Panc1 (cell line): ENCODE measurements at places on chromosomes 6 and 20.

GRCh38 chr6:18329776-18330175 is 57.4 kb upstream of the RNF144B start:
- DNase-seq, result no peak

- no peak for DNase-seq
Measured at GRCh38 chr20:56437196-56437960, 25.3 kb downstream of the CASS4 start.

DNA sequence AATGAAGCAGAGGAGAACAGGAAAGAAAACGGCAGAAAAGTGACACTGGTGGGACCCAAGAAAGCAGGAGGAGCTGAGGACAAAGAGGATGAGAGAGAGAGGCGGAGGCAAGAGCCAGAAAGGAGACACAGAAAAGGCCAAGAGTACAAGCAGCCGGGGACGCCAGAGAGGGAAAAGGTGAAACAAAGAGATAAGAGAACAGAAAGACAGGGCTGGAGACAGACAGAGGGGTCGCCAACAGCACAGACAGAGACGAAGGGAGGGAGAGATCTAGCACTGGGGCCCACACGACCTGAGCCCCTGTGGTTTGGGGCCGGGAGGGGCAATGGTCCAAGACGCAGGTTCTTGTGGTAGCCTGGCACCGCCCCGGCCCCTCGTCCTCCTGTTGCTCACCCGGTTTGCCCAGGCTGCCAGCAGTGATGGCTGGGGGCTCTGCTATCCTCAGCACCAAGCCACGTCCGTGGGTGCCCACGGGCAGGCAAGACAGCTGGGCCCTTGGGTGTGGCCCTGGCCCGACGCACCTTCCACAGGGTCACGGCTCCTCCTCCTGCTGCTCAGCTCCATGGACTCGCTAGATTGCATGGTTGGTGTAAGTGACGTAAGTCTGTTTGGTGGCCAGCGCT is 123.5 kb downstream of the GRM4 start:
- DNase-seq, result no peak

DNA sequence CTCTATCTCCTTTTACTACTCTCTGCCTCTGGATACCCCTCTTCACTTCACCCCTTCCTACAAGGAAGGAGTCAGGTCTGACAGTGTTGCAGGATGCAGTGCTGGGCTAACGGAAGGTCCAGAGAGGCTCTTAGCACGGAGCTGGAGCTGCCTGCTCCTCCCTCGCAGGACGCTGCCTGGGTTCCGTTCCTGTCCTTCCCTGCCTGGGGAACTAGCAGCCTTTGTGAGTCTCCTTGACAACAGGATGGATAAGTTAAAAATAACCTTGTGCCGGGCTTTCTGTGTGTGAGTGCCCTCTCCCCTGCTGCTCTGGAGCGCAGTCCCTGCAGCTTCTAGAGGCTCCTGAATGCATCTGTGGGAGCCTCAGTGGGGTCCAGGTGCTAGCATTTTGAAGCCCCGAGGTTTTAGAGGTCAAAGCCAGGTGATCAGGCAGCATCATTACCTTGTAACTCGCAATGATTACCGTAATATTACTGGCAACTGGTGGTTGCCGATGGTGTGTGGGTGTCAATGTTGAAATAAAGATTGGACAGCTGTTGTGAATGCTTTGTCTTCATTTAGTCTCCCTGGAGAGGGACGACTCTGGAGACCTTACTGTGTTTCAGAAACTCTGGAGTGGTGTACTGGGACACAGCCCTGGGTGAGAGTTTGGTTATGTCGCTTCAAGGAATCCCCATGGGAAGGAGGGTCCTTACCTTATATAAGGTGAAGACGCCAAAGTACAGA is 44.4 kb downstream of the CDS2 start:
- DNase-seq, result no peak

- no peak for DNase-seq
Measured at GRCh38 chr20:33386673-33387072, 14.6 kb downstream of the CDK5RAP1 start.

DNA sequence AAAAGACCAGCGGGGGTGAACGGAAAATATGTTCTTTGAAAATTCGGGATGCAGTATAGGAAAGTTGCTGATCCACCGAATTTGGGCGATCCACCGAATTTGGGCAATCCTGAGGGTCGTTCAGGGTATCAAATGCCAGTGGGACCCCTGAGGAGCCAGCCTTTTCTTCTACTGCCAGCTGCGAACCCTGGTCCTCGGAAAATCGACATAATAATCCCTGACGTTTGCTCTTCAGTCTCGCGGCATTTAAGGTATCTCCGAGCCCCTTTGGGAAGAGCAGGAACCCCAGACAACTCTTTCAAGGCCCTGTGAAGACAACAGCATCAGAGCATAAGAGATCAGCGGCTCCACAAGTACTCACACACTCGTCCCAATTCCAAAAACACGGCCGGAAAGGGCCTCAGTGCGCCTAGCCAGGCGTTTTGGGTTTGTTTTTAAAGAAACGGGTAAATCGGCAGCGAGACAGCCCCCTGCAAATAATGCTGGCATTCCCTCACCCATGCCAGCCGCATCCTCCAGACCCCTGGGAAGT is 1.0 kb downstream of the SIM1 start:
- no peak for DNase-seq

GRCh38 chr6:166466178-166467122 is 83.7 kb upstream of the MPC1 start:
- DNase-seq, result no peak

GRCh38 chr6:136146130-136146529 is 104.0 kb downstream of the MTFR2 start:
- DNase-seq, result no peak

GRCh38 chr6:150739711-150740349 is 125.7 kb upstream of the MTHFD1L start:
- no peak for DNase-seq
